ENCODE measurements at places on chromosomes 11 and 22.

DNA sequence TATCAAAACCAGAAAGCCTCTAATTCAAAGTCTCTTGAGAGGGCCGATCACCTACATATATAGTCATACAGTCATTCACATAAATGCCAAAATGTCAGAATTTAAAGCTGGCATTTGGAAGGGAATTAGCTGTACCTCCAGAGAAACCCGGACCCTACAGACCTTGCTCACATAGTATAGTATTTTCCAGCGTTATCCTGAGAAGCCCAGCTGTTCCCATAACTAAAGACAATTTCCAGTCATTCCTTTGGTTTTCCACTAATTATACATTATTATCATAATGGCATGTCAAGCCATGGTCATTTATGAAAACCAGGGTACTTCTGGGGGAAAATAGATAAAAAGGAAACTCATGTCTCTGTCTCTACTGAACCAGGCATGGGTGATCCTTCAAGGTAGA, 53.6 kb downstream of the FZD4 start:
- DNase-seq, result no peak

- no peak for DNase-seq
These were observed 1.6 kb upstream of the BRD1 start for GRCh38 chr22:49829044-49829853.

GRCh38 chr22:38724176-38724575, 18.4 kb downstream of the GTPBP1 start:
- no peak for DNase-seq

DNA sequence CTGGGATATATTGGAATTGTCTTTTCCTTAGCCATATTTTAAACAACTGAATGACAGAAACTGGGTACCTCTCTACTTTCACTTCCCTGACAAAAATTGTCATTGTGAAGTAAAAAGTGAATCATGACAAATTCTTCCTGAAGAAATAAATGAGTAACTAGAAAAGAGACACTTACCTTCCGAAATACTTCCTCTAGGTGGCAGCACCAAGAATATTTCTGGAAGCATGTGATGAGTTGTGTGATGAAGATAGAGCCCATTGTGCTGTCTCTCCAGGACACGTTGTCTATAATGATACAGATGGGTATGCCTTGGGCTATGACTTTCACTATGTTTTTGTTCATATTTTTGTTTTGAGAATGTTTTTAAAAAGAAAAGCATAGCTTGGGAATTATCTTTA, 21.5 kb downstream of the CASP4 start:
- DNase-seq, result no peak

DNA sequence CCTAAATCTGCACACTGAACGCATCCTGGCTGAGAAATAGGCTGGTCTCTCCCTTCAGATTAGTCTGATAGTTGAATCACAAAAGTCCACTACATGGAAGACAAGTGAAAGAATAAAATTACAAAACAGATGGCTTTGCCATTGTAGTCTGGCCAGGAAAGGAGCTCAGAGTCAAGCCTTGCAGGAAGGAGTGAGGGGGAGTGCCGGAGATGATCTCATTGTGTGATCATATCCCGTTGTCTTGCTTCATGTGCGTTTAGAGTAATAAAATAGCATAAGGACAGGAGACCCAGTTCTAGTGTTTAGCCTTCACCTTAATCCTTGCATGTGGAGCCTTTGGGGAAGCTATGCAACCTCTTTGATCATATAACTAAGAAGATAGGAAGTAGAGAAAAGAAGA, 666.7 kb upstream of the RAG2 start:
- no peak for DNase-seq

- DNase-seq, result no peak
These were observed 35.3 kb upstream of the SC5D start for GRCh38 chr11:121257289-121257688.

DNA sequence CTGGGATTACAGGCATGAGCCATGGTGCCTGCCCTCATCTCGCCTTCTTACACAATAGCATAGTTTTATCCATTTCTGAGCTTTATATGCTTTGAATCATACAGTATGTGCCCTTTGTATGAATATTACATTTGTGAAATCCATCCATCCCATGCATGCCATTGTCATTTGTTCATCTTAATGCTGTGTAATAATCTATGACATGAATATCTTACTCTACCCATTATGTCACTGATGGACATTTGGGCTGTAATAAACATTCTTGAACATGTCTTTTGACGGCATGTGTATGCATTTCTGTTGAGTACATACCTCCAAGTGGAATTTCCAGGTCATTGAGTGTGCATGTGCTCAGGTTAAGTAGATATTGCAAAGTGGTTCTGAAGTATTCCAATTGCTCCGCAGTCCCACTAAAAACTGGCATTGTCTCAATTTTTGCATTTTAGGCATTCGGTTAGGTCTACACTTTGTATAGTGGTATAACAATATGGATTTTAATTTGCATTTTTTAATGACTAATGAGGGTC, 339.3 kb upstream of the SYN3 start:
- DNase-seq, result no peak

GRCh38 chr22:49117486-49117885, 710.2 kb downstream of the BRD1 start:
- no peak for DNase-seq

DNA sequence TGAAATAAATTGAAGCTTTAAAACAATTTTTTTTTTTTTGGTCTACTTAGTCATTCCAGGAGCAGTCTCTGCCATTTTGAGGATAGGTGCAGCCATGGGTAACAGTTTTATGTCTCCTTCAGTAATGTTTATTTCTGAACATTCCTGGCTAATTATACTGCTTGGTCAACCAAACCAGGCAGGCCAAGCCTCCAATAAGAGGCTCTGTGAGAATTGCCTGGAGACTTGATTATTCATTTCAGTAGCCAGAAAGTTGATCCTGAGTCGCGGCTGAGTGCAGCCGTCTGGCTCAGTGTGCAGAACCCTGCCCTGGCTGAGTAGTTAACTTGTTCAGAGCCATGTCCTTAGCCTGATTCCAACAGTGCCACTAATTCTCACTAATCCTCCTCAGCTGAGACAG, 364.0 kb upstream of the FAT3 start:
- DNase-seq, result no peak
